ENCODE measurements at places on chromosomes 2 and 18.

DNA sequence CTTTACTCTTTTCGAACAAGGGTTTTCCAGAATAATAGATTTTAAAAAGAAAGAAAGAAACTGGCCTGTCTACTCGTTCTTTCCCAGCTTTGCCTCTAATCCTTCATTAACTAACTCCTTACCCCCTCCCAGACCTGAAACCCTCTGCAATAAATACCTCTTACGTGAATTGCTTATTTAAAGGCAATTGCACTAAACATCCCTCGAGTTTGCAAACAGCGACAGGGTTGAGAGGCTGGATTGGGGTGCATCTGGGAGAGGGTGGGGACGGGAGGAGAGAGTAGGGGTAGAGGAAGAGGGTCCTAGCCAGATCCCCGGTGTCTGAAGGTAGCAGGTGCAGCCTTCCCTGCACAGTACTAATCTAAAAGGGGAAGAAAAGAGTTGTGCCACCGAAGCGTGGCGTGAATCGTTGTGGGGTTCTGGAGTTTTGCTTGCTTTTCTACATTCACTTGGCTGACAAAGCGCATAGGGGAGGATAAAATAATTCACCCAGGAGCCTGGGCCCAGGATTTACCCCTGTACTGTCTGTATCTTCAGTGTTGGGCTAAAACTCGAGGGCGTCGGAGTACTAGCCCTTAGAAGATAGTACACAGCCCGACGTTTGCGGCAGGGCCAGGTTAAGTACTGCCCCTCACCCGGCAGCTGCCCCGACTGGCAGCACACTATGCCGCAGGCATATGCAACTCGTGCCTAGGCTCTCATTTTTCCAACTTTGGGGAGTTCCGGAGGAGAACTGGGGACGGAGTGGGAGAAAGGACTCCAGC is 1.9 kb upstream of the NEUROD1 start:
- no peak for DNase-seq

DNA sequence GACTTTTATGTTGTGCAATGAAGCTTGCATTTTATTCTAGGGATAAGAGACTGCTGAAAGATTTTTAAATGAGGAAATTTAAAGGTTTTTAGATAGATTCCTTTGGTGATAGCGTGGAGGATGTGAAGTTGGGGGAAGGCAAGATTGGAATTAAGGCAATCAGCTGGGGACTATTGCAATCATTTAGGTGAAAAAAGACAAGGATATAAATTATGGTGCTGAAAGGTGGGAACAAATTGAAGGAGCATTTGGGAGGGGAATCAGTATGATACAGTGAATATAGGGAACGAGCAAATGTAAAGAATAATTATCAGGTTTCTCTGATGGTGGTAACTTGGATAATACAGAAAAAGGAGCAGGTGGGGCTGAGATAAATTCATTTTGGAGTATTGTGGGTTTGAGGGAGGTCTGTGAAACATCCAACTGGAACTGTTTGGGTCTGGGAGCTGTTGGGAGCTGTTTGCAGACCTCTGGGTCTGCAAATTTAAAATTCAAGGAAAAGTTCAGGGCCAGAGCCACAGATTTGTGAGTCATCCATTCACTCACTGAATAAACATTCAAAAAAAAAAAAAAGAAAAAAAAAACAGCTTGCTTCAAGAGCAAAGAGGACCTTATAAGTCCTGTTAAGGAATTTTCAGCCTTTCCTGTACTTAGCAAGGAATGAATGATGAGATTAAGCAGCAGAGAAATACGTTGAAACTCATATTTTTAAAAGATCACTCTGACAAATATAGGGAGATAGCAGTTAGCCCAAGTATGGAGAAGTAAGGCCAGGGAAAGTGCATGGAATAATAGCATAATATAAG is 257.5 kb upstream of the FN1 start:
- DNase-seq = no peak

DNA sequence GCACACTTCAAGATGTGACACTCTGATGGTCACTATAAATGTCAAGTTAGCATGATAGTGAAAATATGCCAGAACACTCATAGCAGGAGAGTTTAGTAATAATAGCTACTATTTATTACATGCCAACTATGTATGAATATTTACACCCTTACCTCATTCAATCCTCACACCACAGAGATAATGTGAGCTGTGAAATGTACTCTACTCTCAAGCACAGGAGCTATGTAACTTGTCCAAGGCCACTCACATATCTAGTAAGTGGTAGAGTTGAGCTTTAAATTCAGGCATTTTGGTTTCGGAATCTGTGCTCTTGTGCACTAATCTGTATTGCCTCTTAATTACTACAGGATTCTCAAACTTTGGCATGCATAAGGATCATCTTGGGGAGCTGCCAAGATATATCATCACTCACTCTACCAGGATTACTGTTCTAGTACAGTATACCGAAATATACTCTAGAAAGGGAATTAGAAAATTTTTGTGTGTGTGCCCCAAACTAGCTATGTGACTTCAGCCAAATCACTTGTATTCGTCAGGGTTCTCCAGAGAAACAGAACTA is 154.3 kb downstream of the PLCL1 start:
- DNase-seq = no peak

DNA sequence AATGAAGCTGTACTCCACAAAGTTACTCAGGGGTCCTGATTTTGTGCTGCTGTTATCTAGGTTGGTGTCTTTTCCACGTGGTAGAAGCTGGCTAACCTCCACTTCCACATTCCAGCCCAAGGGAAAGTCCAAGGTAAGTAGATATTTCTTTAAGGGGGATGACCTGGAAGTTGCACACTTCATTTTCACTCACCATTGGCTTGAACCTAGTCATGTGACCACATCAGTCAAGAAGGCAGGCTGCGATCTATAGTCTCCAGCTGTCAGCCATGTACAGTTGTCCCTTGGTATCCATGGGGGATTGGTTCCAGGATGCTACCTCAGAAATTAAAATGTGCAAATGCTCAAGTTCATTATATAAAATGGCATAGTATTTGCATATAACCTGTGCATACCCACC is 31.9 kb upstream of the TGIF1 start:
- no peak for DNase-seq

DNA sequence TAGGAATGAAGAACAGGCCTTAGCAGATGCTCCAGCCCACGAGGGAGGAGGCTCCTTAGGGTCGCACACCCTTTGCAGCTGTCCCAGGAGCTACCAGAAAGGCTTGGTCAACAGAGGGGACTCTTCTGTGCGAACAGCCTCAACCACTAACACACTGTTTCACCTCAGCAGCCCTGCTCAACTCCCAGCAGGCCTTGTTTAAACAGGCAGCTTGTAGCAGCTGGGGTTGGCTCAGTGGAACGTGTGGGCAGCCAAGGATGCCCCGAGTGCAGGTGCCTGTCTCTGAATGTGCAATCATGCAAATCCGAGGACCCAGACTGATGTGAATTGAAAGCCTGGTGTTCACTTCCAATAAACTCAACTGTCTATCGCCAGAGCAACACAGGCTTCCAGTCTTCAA is 88.7 kb upstream of the CXCR4 start:
- DNase-seq = no peak

DNA sequence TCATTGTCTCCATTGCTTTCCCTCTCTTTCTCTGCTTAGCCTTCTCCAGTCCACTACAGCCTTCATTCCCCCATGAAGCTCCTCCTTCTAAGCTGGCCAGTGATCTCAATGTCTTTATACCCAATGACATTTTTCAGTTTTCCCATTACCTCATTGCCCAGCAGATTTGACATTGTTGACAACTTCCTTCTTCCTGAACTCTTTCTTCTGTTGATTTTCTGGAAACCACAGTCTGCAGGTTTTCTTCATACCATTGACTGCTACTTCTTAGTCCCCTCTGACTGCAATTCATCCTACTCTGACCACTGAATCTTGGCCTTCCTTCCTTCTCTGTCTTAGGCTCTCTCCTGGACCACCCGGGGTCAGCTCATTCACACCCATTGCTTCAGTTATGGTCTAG is 22.9 kb upstream of the SPP2 start:
- no peak for DNase-seq

DNA sequence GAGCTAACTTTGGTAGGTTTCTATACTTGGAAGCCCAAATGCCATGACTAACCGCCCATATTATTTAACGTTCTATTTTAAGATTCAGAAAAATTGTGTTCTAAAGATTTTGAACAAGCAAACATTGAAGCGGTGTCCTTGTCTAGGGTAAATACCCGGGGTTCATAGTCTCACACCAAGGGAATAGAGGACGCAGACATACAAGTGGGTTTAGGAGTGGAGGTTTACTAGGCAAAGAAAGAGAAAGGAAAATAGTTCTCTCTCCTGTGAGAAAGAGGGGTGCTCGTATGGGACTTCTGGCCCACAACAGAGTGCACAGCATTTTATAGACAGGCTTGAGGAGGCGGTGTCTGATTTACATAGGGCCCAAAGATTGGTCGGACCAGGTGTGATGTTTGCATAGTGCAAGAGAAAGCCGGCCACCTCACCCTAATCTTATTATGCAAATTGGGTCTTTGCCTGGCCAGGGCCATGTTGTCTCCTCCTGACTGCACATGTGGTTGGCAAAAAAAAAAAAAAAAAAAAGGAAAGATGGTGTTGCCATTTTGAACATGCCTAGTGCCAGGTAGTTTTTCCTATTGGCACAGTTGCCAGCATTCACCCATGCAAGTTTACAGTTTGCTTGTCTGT is 1062.6 kb downstream of the LRP1B start:
- no peak for DNase-seq

DNA sequence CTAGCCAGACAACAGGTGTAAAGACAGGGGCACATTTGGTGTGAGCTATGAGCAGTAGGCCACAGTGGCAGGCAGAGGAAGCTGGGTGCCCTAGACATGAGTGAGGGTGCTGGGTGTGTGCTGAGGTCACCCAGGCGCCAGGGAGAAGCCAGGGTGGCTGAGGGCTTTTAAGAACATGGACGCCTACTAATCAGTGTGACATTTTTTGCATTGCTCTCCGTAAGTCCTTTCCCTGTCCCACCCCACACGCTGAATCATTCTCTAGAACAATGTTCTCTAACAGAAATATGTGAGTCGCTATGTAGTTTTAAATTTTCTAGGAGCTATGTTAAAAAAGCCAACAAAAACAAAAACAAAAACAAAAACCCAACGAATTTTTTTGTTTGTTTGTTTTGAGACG is 204.5 kb upstream of the REV1 start:
- DNase-seq = no peak

- no peak for DNase-seq
These were observed 263.8 kb downstream of the EIPR1 start for GRCh38 chr2:3113769-3114168.

DNA sequence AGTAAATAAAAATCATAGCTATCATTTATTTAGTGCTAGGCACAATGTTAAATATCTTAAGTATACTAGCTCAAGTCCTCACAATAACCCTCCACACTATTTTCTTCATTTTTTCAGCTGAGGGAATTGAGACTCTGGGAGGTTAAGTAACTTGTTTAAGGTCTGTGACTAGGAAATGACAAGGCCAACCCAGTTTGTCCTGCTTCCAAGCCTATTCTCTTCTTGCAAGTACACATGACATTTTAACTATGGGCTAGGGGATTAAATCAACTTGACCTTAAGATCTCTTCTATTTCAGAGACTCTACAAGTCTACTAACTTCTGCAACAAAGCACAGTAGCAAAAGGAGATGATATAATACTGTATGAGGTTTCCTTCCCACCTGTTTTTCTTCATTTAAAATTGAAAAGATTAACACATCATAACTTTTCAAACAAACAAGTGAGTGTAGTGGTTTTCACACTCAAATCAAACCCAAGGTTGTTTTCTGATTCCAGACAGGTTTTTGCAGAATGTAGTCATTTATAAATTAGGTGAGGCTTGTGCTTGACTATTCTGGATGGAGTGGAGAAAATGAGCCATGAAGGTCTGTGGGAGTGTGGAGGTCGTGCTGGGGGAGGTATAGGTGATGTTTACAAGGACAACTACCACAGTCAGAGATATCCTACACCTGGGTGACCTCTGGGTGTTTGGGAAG is 57.0 kb downstream of the CD28 start:
- no peak for DNase-seq

GRCh38 chr2:133489641-133490410 is 78.4 kb downstream of the NCKAP5 start:
- no peak for DNase-seq

- no peak for DNase-seq
These were observed 347.7 kb downstream of the KIAA1328 start for GRCh38 chr18:37176621-37176934.

GRCh38 chr2:41204315-41204714 is 752.4 kb upstream of the SLC8A1 start:
- DNase-seq = no peak

DNA sequence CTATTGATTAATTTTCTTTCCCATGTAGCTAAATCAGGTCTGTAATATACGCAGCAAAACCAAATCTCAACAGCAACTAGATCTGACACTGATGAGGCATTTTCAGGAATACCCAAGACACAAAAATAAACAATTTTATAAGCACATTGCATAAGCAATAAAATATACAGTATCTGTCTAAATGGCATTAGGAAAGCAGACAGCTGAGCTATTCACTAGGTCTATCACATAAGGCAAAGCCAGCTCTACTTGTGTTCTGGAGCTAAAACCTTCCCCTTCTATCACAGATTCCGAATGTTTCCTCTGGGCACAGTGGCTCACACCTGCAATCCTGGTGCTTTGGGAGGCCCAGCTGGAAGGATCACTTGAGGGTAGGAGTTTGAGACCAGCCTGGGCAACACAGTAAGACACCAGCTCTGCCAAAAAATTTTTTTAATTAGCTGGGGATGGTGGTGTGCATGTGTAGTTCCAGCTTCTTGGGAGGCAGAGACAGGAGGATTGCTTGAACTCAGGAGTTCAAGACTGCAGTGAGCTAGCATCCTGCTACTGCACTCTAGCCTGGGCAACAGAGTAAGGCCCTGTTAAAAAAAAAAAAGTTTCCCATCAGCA is 21.1 kb downstream of the PTPN2 start:
- DNase-seq = no peak

DNA sequence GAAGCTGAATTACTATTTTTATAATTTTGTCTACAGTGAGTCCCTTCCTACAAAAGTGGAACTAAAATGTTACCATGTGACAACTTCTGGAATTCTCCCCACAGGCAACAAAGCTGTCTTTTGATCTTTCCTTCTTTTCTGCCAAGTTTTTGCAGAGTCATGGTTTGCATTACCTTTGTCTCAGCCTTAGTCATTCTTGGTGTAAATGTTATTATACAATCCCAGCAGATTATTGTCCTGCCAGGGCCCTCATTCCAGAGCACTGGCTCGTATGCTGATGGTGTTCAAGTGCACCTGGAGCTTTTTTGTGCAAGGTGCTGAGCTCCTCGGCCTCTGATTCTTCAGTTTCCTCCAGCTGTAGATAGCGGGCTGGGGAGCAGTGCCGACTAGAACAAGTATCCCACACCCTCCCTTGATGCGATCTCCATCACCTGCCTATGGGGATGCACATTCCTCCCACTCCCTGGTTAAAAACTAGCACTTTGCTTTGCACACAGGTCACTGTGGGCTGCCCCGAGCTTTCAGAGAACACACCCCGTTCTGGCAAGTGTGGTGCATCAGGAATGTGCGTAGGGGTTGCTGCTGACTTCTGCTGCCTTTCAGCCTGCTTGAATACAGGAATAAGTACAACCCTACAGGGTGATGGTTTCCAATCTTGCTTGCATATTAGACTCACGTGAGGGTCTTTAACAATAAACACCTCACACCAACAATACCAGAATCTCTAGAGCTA is 263.6 kb downstream of the RNF144A start:
- no peak for DNase-seq
